Activated CD4-positive, CD25-positive, alpha-beta regulatory T cell treated with anti-CD3 and anti-CD28 coated beads, Interleukin-2, amount 50 U/mL, for 24 hours (primary cell): ENCODE measurements at places on chromosomes 7 and 10.

DNA sequence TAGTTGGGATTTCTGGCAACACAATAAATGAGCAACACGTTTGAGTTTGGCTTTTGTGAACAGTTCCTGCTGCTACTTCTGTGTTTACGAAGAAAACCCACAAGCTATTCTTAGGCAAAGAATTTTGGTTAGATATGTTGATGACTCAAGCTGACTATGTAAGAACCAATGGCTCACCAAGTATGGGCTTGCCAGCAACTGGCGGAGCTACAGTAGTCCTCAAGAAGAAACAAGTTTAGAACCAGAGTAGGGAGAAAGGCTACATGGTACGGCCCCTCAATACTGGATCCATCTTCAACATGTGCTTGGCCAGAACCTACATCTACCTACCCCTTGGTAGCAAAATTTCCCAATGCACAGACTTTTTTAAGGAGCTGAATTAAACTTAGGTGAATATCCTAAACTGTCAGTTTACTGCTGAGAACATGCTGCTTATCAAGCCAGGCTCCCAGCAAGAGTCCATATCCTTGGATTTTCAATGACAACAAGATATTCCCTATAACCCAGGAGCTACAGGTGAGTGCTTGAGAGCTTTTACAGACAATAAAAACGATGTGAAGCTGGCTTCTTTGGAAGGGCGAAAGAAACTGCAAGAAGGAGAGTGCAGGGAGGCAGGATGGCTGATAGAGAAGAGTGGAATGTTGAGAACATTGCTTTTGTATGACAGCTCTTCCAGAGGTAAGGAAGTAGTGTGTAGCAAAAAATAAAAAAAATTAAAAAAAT is 74.3 kb upstream of the ASAH2 start:
- ATAC-seq = peak; percentile 90

DNA sequence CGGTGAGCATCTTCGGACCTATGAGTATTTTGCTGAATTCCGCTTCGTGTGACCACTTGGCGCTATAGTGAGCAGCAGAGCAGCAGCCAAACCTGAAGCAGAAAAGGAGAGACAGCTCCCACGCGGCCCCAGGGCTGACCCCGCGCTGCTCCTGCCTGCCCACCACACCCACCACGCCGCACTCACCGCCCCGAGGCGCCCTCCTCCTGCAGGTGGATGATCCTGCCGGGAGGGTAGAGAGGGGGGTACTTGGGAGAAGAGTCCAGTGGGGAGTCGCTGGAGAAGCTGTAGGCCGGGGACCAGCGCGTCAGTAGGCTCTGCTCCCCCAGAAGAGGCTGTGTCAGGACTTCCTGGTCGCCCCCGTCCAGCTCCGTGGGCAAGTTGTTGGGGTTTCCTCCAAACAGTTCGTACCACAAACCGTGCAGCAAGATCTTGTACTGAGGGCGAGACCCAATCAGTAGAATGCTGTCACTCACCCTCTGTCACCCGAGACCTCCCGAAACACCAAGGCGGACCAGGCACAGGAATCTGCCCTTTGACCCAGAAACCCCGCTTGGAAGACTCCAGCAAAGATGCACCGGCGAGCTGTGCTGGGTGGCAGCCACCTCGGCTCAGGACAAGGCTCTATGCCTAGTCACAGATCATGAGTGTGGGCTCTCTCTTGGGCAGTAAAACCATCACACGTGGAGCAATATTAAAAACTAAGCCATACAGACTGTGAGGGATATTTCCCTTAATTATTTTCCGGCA is 37.6 kb downstream of the DAGLB start:
- no peak for ATAC-seq

- ATAC-seq = no peak
Measured at GRCh38 chr7:46397591-46397990, 476.5 kb upstream of the IGFBP3 start.

- no peak for ATAC-seq
Measured at GRCh38 chr10:8543361-8544056, 489.0 kb downstream of the GATA3 start.

DNA sequence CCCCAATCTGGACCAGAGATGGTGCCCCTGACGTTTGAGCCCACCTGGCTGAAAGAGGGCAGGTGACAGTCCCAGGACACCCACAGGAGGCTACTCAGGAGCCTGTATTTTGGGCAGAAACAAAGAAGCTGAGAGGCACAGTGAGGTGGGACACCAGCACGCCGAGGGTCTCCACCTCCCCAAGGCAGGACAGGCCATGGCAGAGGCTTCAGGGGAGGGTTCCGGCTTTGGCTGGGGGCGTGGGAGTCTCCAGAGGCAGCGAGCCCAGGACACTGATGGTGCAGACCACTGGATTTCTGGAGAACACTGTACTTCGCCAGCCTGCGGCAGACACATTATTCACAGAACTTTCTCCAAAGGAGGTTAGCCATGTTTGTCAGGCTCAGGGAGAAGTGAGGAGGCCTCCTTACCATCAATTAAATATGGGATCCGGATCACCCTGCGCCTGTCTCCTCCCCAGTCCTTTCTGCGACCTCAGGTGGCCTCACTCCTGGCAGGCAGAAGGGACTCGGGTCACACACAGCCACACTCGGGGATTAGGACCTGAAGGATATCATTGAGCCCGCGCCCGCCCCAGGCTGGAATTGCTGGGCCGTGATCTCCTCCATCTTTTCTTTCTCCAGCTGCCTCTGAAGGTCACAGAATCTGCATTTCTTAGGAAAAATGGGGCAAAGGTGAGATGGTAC is 98.3 kb downstream of the MKI67 start:
- ATAC-seq = no peak
